NCI-H2081 treated with DMSO at 0.1 percent for 48 hours (cell line): ENCODE measurements at places on chromosomes 3 and 15.

GRCh38 chr3:25403968-25404367 lies 24.1 kb upstream of the RARB start:
- no peak for DNase-seq

DNA sequence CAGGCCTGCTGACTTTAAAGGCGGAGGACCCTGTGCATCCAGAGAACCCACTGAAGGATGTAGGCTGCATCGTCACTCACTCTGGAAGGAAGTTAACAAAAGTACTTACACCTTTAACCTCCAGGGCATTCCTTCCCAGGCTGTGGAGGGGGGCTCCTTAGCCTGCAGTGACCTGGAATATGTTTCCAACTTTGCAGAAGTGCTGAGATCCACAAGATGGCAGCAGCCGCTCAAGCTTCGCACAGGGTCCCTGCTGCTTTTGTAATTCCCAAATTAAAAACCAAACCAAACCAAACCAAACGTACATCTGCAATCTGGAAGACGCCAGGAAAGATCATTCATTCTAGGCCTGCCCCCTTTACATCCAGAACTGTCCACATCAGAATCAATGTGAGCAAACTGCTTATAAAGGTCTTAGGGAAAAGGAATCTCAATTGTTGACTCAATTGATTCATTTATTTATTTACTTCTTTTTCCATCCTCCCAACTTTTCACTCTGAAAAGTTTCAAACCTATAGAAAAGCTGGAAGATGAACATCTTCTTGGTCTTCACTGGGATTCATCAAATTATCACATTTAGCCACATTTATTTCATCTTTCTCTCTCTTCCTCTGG lies 70.5 kb upstream of the KLHL25 start:
- DNase-seq: no peak

DNA sequence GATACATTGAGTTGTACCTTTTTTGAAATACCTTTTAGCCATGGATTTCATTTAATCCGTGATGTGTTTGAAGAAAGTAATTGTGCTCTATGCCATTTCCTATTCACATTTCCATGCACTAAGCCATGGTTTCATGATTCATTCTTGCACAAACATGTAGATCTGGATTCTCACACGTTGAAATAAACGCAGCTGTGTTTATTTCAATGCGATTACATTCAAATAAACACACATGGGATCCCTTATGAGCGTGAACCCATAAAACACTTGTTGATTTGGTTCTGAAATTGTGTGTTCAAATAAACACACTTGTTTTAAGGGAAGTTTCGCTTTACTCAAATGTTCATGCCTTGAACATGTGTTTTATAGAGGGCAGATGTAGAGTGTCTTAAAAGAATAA lies 39.2 kb downstream of the BBX start:
- DNase-seq: no peak

DNA sequence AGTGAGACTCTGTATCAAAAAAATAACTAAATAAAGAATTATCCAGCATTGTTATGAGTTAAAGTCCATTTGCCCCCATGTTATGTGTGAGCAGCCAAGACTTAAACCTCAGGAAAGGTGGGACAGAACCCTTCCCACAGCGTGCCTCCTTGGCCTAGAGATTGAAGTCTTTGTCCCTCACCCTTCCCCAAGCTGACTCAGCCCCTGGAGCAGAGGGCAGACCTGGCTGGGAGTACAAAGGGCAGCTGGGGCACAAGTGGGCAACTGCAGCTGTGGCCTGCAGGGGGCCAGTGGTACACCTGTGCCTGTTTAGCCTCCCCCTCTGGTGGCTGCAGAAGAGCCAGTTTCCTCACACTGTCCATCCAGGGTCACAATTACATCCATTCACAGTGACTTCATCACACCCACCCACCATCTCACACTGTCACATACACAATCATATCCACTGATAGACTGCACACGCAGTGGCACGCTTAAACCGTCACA lies 940 bp upstream of the ACY1 start:
- no peak for DNase-seq

GRCh38 chr3:53726643-53727042 lies 119.6 kb downstream of the CHDH start:
- no peak for DNase-seq

DNA sequence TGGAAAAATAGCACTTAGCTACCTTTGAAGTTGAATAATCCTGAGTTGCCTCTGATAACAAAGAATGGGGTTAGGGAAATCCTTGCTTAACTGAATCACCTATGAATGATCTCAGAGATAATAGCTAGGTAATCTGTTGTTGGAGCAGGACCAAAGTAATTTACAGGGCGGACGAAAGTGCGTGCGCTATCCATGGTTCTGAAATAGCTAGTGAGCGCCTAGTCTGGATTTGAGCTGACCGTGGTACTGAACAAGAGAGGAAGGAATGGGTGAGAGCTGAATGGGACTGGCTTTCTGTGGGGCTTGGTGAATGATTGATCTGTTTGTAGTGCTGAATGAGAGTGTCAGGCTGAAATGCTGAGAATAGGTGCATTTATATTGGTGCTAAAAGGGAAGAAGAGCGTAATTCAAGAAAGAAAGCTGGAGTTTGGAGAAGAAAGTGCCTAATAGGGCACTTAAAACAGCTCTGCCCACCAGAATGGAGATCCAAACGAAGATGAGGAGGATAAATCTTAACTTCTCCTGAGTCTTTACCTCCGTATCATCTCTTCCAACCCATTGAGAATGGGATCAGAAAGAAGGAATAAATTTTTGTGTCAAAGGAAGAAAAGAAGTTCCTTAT lies 10.1 kb downstream of the SCN10A start:
- DNase-seq: no peak

- DNase-seq: no peak
Observed at GRCh38 chr3:55746808-55747413, 259.8 kb upstream of the WNT5A start.

DNA sequence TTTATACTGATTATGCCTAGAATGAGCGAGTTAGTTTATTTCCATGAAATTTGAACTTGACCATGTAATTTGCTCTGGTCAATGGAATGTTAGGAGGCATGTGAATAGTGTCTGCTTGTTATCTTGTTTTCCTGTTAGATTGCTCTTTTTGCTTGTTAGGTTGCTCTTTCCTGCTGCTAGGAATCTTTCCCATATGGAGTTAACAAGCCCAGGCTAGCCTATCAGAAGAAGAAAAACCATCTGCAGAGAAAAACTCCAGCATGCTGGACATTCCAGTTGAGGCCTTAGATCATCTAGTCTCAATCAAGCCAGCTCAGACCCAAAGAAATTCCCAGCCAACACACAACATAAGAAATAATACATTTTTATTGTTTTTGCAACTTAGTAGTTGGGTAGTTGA lies 470.2 kb upstream of the AGTR1 start:
- DNase-seq: no peak

GRCh38 chr15:97561529-97561928 lies 399.0 kb upstream of the ARRDC4 start:
- DNase-seq: no peak

GRCh38 chr3:187079090-187080022 lies 59.9 kb downstream of the RPL39L start:
- no peak for DNase-seq

GRCh38 chr15:68542771-68543164 lies 36.0 kb upstream of the CORO2B start:
- DNase-seq: no peak

- DNase-seq: no peak
Observed at GRCh38 chr3:15592968-15593367, 8.4 kb downstream of the HACL1 start.

GRCh38 chr3:107861904-107862303 lies 228.9 kb downstream of the CD47 start:
- no peak for DNase-seq

DNA sequence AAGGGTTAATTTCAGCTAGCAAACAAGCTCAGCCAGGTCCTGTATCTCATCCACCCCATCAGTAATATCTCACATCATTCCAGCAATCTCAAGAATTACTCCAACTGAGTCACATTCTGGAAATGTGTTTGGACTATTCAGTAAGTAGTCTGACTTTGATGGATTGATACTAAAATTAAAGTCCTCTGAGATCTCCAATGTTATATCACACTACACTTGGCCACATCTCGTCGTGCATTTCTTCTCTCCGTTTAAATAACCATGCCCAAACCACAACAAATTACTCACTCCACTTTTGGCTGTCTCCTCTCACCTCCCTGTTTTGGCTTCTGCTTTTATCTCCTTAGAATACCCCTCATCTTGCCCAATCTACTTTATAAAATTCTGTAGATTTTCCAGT lies 292.2 kb downstream of the PYDC2 start:
- DNase-seq: no peak

DNA sequence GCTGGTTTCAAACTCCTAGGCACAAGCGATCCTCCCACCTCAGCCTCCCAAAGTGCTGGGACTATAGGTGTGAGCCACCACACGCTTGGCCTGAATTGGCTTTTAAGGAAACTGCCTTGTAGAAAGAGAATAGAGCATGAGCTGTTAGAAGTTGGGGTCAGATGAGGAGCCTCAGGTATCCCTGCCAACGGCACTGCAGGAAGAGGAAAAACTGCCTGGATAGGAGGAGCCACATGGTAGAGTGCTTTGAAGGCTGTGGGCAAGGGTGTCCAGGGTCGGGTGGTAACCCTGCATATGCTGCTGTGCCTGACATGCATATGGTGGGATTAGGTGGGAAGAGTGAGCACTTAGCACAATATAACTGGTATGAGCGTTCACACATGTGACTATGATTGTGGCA lies 55.0 kb downstream of the BSN start:
- DNase-seq: no peak

DNA sequence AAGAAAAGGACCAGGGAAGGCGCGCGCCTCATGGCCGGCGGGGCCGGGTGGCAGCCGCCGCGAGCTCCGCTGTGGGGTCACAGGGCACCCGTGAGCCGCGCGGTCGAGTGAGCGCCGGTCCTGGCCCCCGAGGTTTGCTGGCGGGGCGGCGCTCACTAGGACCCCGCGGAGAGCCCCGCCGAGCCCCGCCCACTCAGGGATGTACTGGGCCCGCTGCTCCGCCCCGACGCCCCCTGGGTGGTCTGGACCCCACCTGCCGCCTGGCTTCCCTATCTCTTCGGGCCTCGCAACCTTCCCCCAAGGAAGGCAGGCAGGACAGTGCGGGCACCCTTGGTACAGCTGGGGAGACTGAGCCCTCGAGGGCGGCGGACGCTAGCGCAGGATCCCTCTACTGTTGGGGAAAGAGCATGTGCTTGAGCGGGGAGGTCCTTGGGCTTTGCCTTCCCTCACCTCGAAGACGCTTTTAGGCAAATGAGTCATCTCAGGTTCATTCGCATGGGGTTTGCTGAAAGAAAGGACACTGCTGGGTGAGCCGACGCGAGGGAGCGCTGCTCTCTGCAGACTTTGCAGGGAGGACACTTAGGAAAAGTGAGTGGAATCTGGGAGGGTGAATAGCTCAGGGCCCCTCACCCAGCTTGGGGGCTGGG lies at the start of gene CHRNB4:
CHRNB4 (minus strand) TSS at position 109 of the 647 bp plus-strand sequence; CDS start at position 32, 77 bp downstream.
- DNase-seq: no peak

DNA sequence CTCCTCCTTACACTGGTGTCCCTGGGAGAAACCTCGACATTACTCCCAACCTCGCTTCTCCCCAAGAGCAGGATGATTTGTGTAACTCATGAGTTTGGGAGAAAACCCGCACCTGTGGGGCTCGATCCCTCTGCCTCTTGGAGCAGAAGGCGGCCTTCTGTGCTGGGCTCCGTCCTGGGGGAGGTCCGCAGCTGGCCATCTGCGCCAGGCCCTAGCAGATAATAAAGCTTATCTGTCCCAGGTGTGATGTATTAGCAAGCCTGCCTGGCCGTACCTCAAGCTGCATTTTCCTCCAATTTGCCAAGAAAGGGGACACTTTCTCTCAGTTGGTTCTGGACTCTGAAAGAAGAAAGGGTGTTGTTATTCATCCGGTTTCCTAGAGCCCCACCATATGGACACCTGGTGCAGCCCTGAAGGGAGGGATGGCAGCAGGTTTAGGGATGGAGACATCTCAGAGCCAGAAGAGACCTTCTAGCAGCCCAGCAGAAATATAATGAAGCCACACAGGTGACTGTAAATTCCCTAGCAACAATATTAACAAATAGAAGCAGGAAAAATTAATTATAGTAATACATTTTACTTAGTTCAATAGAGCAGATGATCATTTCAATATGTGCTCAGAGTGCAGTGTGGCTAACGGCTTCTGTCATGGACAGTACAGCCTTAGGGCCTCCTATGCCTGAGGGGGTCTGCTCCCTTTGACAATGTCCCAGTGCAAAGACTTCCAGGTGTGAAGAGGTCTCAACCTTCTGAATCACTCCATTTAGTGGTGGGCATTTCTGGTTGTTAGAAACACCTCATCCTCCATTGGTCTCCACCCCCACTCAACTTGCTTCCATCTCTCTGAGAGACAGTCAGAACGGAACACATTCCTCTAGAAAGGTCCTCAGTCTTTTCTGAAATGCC lies 94.8 kb downstream of the CPN2 start:
- no peak for DNase-seq

DNA sequence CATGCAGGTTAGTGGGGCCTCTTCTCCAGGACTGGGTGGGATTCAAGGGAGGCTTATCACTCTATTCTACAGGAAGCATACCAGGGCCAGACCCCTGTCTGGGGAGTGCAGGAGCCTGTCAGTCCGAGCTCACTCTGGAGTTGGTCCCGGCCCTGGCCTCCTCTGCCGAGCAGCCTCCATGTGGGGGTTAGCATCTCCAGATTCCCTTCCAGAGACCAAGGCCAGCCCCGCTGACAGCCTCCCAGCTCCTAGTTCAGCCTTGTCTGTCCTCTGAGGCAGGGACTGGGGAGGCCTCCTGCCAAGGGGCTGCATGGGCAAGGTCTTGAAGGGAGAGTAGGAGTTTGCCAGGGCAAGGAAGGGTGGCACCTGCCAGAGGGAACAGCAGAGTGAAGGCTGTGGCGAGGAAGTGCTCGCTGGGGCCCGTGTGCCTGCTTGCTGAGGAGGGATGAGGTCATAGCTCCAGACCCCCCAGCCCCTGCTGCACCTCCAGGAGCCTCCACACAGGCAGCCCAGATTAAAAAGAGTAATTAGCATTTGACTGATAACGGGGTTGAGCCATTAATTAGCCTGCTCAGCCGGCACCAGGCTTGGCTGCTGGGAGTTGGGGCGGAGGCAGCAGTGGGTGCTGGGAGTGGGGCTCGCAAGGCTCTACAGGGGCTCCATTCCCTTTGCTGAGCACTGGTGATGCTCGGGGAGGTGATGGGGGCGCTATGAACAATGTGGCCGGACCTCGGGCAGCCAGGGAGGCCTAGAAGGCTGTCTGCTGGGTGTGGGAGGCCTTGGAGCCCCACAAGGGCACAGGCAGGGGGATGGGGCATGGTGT lies 54.3 kb downstream of the DNAJB8 start:
- no peak for DNase-seq

GRCh38 chr15:67105065-67105951 lies 39.9 kb downstream of the SMAD3 start:
- DNase-seq: no peak
